ENCODE measurements at places on chromosomes 13 and 19.

- no peak for DNase-seq
Observed at GRCh38 chr13:113666951-113667701, at the start of gene GRK1. GRK1 (plus strand) TSS chr13:113667219; CDS start chr13:113667387, 168 bp downstream.

- DNase-seq: peak; percentile 7
Observed at GRCh38 chr13:50594276-50595051, 249.0 kb downstream of the DLEU7 start.

DNA sequence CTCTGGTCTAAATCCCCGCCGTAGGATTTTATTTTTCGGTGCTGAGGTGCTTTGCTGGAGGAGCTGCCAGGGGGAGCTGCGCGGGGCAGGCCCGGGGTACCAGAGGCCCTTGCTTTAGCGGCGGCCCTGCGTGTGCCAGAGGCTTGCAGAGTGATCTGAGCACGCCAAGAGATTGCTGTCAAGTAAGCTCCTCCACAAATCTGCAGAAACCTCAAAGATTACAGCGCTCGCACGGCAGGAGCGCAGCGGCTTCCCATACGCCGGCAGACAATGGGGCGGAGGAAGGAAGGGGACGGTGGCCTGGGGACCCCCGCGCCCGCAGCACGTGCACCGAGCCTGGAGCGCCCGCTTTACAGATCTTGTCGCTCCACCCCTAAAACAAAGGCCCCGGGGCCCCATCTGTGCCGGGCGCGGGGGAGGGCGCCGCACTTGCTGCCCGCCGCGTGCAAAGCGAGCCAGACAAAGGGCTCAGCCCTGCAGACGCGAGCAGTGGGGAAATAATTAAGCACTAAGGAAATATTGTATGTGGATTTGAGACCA is 9.1 kb upstream of the C19orf12 start:
- peak; percentile 52 for DNase-seq

- DNase-seq: no peak
Observed at GRCh38 chr13:39036212-39036611, 1.7 kb downstream of the PROSER1 start.

DNA sequence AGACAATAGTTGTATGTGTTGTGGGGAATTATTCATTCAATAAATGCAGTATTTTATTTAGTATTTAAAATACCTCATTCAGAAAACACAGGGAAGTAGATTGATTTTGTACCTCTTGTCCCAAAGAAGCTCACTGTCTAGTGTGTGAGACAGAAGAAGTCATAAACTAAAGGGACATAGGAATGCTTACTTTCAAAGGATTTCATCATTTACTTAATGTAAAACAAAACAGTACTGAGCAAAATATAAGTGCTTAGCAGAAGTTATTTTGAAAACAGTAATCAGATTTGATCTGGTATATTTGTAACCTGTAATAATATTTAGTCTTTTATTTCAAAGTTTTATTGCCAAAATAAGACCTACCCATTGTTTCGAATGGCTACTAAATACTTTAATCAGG is 117.9 kb downstream of the TDRD3 start:
- DNase-seq: no peak

GRCh38 chr19:14890643-14891379 is 4.9 kb upstream of the OR7A17 start:
- DNase-seq: no peak

DNA sequence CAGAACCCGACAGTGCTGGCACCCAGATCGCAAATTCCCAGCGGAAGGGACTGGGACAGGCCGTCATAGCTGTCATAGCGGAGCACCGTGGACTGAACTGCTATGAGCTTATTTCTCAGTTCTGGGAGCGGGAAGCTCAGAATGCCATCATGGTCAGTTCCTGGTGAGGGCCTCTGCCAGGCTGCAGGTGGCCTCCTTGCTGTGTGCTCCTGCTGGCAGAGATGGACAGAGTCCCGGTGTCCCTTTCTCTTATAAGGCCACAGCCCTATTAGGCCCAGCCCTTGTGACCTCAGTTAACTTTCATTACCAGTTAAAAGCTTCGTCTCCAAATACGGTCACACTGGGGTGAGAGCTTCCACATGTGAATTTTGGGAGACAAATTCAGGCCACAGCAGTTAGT is 4.6 kb downstream of the ZNF444 start:
- no peak for DNase-seq

DNA sequence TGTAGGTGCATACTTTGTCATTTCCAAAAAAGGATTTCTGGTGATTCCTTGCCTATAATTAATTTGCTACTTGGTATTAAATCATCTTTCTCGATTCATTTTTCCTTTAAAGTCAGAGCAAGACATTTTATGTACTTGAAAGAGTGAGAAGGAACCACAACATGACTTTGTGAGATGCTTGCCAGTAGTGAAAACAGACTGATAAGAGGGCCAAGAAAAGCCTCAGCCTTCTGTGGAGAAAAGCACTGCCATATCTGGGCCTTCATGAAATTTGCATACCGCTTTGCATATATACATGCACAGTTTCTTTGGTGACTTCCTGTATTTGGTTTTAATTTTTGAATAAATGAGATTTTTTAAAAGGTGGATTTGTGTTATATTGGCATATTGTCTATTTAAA is 128.4 kb downstream of the CDK8 start:
- DNase-seq: no peak

DNA sequence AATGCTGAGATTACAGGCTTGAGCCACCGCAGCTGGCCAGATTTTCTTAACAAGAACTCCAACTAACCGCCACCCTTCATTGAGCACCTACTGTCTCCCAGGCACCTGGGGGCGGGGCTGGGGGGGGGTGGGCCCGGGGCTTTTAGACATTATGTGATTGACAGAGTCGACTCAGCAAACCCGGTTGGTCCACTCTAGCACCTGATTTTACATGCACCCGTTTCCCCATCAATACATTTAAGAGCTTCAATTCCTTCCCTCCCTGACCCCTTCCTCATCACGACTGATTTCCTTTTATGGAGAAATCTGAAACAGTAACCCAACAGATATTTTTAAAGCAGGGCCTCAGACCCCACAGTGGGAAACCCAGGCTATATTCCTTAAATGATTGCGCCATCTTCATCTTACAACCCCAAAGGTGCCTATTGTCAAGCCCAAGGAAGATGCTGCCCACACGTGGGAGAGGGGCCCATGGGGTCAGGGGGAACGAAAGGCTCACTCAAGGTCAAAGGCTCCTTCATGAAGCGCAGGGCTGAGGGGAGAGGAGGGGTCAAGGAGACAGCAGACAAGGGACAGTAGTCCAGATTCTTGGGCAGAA is 1.8 kb downstream of the INSR start:
- DNase-seq: no peak

GRCh38 chr13:61013796-61014195 is 401.9 kb downstream of the PCDH20 start:
- no peak for DNase-seq

GRCh38 chr13:76687467-76687866 is 198.7 kb downstream of the KCTD12 start:
- DNase-seq: no peak

DNA sequence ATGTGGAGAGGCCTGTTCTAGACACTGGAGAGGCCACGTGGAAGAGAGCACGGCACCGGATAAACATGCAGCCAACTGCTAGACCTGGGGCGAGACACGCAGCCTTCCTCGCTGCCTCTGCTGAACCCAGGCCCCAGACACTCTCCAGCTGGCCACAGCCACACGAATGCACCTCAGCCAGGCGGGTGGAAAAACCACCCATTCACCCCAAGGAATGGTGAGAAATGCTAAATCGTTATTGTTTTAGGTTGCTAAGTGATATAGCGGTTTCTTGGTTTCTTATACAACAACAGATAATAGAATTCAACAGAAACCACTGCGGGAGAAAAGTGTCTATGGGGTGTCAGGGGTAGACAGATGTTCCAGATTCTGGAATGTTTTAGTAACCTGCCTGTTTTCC is 52.5 kb downstream of the STK24 start:
- DNase-seq: no peak

DNA sequence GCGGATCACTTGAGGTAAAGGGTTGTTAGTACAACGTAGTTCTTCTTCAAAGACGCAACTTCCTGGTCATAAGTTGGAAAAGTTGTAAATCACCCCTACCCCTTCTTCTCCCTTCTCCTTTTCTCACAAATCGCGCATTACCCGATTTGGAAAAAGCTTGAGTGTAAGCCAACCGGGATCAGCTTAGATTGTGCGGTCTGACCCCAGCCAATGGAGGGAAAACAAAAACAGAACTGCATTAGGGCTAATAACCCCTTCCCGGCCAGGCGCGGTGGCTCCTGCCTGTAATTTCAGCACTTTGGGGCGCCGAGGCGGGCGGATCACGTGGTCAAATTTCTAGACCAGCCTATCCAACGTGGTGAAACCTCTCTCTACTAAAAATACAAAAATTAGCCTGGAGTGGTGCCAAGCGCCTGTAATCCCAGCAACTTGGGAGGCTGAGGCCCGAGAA is 806 bp downstream of the ZNF90 start:
- peak; percentile 5 for DNase-seq

GRCh38 chr19:54035215-54036178 is 28.2 kb downstream of the VSTM1 start:
- DNase-seq: no peak

- DNase-seq: no peak
Observed at GRCh38 chr13:33785384-33785783, 32.6 kb upstream of the RFC3 start.

GRCh38 chr13:32811297-32811800 is 204.9 kb upstream of the KL start:
- no peak for DNase-seq

DNA sequence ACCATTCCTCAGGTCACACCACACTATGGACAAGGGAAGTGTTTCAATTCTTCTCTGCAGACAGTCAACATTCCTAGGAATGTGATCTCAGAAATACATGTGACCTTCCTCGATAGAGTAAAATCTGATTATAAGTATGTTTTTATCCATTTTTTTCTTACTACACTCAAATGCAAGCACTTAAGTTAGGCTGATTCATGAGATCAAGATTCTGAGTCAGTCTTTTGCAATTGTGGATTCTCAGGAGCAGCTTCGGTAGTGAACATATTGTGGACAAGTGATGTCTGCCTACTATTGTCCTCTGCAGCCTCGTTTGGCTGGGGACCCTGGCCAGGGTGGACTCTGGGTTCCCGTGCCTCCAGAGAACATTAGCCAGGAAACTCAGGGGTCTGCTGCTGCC is 3.2 kb downstream of the SERPINE3 start:
- DNase-seq: no peak

DNA sequence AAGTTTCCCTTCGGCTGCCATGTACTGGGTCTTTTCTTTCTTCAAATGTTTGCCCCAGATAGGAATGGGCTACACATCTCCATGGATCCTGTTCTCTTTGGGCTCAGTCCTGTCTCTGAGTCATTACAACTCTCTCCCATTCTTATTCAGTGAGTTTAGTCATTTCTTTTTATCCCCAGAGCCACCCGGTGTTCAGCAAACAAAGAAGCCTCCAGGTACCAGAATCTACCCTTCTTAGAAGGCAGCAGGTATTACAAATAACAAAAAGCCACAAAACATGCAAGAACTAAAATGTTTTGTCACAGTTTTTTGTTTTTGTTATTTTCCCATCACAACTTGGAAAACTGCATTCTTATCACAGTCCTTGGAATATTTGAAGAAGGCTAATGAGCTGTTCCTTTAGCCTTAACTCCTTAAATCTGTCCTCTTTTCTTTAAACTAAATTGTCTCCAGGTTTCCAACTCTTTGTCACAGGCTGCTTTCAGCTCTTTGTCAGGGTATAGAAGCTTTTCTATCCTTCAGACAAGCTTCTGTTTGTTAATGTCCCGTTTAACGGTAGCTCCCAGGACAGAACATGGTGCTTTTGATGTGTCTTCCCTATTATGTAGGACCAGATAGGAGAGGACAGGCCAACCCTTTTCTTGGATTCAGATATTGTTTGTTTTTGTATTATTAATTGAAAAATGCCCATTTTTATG is 215.5 kb upstream of the HTR2A start:
- DNase-seq: no peak

DNA sequence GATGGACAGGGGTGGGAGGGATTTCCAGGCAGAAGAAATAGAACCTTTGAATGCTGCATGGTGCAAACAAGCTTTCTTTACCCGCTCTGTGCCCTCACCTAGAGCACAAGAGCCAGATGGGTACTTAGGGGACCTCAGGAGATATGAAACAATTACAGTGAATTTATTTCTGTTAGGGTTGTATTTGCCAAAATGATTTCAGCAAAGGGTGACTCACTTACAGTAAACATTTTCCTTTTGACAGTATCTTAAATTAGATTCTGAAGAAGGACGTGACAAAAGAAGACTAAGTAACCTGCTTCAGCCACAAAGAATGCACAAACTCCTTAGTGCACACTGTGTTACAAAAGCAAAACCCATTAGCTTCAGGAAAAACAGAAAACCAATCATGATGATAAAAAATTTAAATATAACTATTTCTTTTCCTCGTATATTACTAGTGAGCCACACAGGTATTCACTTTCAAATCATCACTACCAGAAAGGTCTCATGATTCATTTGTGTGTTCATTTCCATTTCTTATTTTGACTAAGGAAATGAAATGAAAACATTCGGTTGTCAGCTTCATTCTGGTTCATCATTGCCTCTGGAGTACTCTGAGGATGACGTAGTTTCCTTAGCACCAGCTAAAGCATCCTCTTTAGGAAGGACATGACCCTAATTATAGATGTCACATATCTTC is 158.8 kb downstream of the NHLRC3 start:
- DNase-seq: no peak

- peak; percentile 15 for DNase-seq
Observed at GRCh38 chr13:20128459-20128931, 32.4 kb downstream of the GJA3 start.

GRCh38 chr13:91632086-91632485 is 233.7 kb downstream of the GPC5 start:
- no peak for DNase-seq

- no peak for DNase-seq
Observed at GRCh38 chr19:49594157-49594992, 3.4 kb downstream of the PRR12 start.

- no peak for DNase-seq
Observed at GRCh38 chr19:42124386-42124901, 7.8 kb downstream of the POU2F2 start.

DNA sequence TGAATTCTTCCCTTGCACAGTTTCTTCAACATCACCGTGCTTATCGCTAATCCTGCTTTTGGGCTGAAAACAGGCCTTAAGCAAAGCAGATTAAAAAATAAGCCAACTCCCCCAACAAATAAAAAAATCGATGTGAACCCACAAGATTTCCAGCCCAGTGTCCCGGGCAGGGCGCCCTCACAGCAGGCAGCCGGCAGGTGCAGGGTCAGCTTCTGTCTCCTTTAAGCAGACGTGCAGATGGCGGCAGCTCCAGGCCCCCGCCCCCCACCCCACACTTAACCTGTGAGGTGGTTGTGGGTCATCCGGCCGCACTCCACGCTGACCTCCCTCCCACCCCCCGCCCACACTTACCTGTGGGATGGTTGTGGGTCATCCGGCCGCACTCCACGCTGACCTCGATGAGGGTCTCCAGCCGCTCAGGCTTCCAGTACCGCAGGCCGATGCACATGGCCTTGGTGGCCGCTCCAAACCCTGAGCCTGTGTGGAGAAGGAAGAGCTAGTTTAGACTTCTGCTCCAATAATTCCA is 19.8 kb downstream of the ADPRHL1 start:
- no peak for DNase-seq

GRCh38 chr13:76222511-76222910 is 586.4 kb downstream of the LMO7 start:
- DNase-seq: no peak

GRCh38 chr13:81230386-81230785 is 889.5 kb upstream of the SPRY2 start:
- no peak for DNase-seq

All from stimulated activated CD4-positive, alpha-beta T cell treated with anti-CD3 and anti-CD28 coated beads, Interleukin-4, amount 100 ng/mL, for 1 hour (primary cell).